ENCODE measurements at places on chromosomes 4 and X. TPM values are rescaled to one million over a fixed set of nuclear protein-coding genes. Genes with fewer than 3 reads are reported as not detected.

DNA sequence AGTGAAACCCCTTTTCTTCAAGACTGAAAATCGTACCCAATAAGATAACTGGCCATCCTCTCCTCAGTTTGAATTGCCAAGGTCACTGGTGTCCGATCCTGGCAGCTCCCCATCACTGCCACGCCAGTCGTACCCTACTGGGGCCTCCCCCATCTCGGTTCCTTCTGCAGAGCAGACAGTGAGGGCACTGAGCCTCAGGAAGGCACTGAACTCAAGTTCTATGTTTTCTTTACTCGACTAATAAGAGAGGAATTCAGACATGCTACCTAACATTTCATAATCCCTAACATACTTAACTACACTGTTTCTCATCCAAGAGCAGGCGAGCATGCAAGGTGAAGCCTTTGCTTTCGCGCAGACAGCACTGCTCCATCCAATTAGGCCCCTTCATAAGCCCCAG, 23.4 kb downstream of the ZFYVE28 start:
- no peak for DNase-seq

DNA sequence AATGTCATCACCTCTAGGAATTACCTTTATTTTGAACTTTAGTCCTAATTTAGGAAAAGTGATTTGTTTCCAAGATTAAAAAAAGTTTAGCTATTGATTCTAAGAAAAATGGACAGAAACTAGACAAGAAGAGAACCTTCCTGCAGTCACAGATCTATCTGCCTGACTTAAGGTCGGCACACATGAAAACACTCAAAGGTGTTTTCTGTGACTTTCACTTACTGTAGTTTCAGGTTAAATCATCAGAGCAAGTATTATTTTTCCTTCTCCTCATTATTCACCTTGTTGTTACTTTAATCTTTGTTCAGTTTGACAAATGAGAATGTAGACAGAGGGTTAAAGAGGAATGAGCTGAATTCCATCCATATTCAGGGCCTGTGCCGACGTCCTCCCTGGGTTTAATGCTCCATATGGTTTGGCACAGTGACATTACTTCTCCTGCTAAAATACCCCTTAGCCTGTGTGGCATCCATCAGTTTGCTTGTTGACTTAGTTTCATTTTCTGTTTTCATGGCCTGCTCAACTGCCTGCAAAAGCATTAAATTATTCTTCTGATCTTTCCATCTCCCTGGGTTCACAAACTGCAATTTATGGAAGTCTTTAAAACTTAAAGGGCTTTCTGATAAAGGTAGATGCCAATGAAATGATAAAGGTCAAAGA, 352.7 kb downstream of the NKX6-1 start:
- DNase-seq = no peak

GRCh38 chr4:169663831-169664230, 43.5 kb downstream of the CLCN3 start:
- DNase-seq = no peak

GRCh38 chr4:119337010-119337409, 15.1 kb upstream of the FABP2 start:
- no peak for DNase-seq

DNA sequence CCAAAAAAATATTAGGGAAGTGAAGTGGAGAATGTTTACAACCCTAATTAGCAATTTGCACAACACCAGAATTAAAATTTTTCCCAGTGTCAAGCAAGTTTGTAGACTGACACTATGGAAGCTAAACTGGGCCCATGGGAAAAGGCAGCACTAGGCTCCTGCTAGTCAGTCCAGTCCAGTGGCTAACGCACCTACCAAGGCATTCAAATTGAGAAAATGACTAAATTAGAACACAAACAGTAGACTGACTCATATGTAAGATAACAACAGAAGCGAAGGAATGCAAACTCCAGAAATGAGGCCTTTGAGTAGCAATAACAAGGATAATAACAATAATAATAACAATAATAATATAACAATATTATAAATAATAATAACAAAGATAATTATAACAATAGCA, 90.7 kb downstream of the GRIA3 start:
- peak; percentile 3 for DNase-seq

DNA sequence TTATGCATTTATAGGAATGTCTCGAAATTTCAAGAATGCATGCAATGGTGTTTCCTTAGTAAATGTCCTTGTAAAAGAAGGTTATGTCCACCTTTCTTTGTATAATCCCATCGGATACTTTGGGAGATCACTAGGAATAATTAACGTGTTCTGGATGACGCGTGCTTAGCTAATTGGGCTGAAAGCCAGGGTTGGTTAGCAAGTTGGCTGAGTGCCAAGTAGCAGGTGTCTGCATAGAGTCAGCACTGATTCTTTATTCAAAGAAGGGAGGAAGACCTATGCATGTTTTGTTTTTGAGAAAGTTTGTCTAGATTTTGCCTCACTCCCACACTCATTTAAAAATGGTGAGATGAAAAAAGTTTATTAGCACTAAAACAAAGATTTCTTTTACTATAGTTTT, 144.6 kb downstream of the SOX3 start:
- DNase-seq = no peak

DNA sequence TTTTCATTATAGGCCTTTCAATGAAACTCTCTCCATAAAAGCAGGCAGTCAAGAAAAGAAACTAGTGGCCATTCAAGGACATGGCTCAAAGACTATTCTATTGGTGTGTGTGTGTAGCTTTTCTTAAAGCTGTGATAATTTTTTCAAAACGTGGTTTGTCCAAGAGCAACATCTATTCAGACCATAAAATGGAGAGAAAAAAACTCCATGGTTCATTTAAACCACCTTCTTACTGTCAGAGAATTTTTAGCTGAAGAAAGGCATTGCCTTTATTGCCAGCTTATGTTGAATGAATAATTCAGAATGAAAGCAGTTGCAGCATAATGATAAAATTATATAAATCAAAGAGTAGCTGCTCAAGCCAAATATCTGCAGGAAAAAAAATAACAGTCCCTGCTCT, 325.5 kb downstream of the PCDH18 start:
- no peak for DNase-seq

GRCh38 chr4:159512348-159512747, 409.5 kb downstream of the RAPGEF2 start:
- no peak for DNase-seq

DNA sequence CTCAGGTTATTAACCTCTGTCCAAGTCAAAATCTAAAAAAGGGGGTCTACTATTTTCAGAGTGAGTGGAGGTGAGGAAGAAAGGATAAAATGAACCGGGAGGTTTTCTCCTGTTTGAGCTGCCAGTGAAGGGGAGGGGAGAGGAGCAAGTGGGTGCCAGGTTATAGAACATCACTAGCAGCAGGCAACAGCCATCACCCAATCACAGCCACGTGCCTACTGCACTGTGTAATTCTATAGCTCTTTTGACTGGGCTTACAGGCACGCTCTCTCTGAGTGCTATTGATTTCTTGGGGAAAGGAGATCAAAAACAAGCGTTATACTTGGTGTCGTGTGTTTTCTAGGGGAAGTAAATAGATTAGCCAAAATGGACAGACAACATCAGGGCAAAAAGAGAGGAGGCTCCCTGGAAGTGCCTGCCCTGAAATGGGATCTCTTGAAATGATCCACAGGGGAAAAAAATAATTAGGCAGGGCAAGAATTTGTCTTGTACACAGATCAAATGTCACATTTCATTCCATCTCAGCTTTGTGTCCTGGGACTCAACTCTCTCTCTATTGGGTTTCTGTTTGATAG, 300.5 kb upstream of the LCORL start:
- DNase-seq = no peak

- DNase-seq = no peak
These were observed 78.0 kb downstream of the PRDM5 start for GRCh38 chr4:120844528-120844921.

GRCh38 chrX:64338296-64338695, 57.0 kb downstream of the MTMR8 start:
- peak; percentile 4 for DNase-seq

GRCh38 chr4:184392748-184393559, 81.4 kb downstream of the IRF2 start:
- DNase-seq = no peak

DNA sequence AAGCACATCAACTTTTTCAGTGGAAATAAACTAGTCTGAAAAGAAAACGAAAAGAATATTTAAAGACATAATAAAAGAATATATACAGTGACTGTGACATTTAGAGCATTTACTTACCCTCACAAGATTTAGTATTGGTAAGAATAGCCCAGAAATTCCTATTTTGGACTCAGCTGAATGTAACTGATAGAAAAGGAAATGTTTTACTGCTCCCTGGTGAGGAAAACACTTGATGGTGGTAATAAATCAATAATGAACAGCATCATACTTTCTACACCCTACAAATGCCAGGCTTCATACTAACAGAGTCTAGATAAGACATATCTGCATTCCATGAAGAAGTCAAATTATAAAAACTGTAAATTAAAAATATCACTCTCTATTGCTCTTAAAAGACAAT, 753.5 kb upstream of the PCDH10 start:
- no peak for DNase-seq

The SSX3 gene
- total RNA-seq = not detected

The SATL1 gene
- total RNA-seq = not detected

The FMR1NB gene
- total RNA-seq = not detected

The UGT2A1 gene
- total RNA-seq = not detected

The CTAG2 gene
- not detected for total RNA-seq

The BEX5 gene
- 0.18 TPM for total RNA-seq

The HERC5 gene
- 2.6 TPM for total RNA-seq

The GAGE12G gene
- not detected for total RNA-seq
